Activated CD4-positive, alpha-beta T cell treated with anti-CD3 and anti-CD28 coated beads, Interleukin-2, amount 50 U/mL, for 4 hours (primary cell): ENCODE measurements at places on chromosomes 2 and 18.

DNA sequence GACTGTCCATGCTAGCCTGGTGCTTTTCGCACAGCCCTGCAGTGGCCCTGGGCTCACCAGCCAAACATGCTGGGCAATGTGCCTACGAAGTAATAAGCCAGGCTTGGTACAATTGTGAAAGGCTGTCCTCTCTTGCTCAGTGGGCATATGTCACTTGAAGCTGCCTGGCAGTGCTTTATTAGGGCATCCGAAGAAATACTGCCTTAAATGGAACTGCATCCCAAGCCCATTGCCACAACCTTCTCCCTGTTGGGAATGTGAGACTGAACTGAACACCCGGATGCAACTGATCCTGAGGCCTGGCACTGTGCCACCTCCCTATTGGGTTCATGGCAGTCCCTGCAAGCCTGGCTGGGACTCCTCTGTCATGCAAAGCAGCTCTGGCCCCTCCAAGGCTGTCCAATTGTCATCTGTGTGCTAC, 15.9 kb downstream of the CAPG start:
- DNase-seq, result no peak

DNA sequence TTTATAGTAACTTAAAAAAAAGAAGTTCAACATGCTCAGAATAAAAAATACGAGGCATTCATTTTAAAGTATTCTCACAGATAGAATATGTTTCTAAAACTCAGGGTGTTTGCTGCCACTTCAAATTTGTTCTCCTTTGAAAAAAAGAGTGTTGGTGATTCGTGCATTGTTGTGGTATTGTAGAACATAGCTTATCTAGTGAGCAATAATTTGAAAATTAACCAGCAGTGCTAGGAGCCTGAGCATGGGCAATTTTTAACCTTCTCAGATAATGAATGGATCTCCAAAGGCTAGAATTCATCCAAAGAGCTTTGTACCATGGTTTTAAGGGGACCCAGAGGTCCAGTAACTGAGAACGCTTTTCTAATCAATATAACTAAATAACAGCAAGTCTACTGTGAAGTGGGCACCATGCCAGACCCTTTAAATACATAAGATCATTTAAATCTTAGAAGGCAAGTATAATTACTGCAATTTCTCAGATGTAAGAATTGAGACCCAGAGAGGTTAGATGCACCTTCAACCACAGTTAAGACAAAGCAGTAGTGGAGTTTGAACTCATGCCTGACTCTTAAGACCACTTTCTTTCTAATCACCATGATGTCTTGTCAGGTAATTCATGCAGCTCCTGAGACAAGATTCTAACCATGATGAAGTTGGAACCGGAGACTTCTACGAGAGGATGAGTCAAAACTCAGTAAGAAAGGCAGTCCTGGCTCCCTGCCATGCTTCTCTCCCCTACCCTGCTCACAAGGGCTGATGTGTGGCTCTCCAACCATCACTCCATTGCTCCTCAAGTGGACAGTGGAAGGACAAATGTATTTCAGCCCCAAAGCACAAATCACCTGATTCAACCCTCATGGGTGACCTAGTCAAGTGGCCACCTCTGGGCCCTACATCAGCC, 3.4 kb downstream of the CYRIA start:
- no peak for DNase-seq

DNA sequence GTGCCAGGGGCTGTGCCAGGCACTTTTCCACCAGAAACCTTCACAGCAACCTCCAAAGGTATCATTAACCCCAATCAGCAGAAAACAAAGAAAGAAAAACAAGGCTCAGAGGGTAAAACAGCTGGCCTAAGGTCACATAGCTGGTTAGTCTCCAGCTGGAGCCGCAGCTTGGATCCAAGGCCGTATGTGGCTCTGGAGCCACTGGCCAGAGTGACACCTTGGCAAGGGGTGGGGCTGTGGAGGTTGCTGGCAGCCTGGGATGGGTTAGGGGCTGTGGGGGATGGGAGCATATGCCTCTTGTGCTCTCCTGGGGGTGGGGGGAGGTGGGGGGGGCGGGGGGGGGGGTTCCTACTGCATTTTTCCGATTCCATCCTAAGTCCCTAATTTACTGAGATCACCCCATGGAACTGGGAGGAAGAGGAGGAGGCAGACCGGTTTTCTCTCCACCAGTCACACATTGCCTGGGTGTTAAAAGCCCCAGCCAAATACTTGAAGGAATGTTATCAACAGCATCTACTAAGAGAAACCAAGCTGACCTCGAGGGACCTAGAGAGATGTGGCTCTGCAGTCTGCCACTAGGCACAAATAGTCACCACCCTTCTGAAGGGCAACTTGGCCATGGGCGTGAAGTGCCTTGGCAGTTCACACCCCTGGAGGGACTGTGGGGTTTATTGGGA, 8.0 kb downstream of the HAAO start:
- DNase-seq, result no peak

DNA sequence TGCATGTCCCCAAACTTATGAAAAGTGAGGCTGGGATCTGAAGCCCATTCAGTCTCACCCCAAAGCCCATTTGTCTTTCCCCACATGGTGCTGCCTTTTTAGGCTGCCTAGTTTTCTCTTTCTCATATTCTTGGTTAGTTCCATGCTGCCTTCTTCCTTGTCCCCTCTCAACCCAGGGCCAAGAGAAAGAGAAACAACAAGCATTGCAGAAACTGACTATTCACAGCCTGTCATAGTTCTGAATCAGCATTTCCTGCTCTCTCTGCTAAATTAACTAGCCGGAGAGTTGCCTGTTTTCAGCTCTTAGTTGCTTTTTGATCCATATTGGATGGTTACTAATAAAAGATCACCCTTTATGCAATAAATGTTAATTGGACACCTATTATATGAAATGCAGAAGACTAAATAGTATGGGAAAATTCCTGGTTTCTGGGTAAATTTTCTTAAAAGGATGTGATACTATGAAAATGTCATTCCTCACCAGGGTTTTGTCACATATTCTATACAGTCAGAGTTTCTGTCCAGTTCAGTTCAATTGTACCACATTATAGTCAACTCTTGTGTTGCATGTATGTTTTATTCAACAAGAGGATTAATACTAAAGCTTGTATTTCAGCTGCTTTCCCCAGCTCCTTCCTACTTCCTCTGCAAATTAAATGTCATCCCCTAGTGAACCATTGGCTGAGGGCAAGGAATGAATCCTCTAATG, 246.5 kb downstream of the GALR1 start:
- no peak for DNase-seq

DNA sequence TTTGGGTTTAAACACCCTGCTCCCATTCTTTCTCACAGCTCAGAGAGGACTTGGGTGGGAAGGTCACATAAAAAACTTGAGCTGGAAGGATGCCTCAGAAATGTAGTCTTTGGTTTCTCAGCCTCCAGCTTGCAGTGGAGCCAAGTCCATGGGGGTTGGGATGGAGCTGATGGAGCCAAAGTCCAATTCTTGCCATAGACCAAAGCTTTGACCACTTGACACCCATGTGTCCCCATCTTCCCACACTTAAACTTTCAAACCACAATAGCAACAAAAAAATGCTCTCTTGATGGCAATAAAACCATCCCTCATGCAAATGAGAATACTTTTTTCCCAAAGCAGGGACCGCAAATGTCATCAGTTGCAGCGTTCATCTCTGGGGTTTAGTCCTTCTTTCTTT, 14.7 kb upstream of the DAW1 start:
- DNase-seq, result no peak

- no peak for DNase-seq
Measured at GRCh38 chr18:75047240-75047961, 161.5 kb downstream of the PTGR3 start.

- DNase-seq, result no peak
Measured at GRCh38 chr2:67656875-67657274, 259.7 kb downstream of the ETAA1 start.

- peak; percentile 49 for DNase-seq
Measured at GRCh38 chr2:197786010-197786877, 1.1 kb upstream of the BOLL start.

DNA sequence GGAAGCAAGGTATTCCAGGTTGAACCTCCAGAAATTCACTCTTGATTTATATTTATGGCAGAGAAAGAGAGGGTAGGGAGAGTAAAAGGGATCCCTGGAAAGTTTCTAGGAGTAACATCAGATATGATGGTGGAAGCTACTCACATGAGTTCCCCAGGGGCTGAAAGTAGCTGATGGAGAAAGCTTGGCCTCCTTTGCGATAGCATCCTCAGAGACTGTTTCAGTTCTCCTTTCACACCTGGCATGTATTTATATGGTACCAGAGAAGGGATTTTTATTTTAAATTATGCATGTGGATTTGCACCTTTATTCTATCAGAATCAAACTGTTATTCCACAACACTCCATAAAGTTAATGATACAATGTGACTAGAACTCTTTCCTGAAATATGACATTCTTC, 126.3 kb upstream of the OSR1 start:
- DNase-seq, result no peak

GRCh38 chr18:74972354-74972753, 236.6 kb downstream of the PTGR3 start:
- DNase-seq, result no peak

DNA sequence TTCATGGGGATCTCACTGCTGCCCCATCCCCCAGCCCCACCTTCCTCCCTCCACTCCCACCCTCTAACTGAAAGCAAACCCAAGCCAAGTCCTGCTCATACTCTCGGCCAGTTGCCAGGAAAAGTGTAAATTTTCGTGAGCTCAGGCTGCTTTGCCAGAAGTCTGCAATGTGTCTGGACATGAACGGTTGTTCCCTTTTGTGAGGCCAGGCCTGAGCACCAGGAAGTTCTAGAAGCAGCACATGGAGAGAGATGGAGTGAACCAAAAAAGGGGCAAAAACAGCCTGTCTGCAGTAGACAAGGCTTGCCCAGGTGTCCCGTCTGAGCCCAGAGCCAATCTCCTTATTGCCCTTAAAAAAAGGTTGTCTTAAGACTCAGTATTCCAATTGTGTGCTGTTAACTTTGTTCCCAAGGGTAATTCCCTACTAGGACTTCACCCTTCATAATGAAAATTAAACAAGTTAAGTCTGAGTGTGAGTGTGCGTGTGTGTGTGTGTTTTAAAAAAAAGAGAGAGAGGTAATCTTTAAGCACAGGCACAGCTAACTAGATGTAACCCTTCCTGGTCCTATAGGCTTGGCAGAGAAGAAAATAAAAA, 247.1 kb downstream of the BCL11A start:
- no peak for DNase-seq

- no peak for DNase-seq
Measured at GRCh38 chr2:109182426-109182825, 53.4 kb downstream of the SH3RF3 start.

DNA sequence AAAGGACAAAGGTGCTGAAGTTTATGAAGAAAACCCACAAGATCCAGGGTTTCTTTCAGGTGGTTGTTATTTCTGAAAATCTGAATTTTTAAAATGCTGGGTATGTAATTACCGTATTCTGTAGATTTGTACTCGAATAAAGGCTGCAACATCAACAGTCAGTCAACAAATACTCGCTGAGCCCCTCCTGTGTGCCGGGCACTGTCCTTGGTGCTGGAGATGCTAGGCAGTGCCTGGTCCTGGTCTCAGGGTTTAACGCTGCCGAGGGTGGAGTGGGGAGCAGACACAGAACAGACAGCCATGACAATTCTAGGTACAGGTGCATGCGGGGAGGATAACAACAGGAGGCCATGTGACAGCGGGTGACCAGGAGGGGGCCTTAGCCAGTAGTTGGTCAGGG, 27.2 kb upstream of the PDIA6 start:
- DNase-seq, result no peak

- no peak for DNase-seq
Measured at GRCh38 chr2:47300609-47301276, 102.2 kb upstream of the MSH2 start.

- DNase-seq, result no peak
Measured at GRCh38 chr2:64832936-64833335, 156.3 kb upstream of the SLC1A4 start.

- no peak for DNase-seq
Measured at GRCh38 chr2:222318026-222318711, 19.4 kb upstream of the PAX3 start.

DNA sequence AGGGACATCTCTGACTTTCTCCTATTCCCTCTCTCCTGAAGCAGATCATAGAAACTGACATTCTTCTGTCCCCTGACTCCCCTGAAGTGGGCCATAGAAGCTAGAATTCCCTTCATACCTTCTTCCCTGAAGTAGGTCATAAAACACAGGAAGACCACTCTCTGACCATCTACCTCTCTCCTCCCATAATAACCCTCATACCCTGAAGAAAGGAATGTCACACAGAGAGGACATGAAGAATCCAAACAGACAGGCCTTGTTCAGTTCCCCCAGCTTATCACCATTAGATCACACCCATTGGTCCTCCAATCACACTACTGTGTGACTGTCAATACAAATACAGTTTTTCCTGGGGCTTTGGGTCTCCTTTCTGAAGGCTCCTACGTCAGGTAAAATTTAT, 347.1 kb downstream of the DLGAP1 start:
- no peak for DNase-seq

- no peak for DNase-seq
Measured at GRCh38 chr2:6958616-6959235, 41.5 kb downstream of the RNF144A start.

DNA sequence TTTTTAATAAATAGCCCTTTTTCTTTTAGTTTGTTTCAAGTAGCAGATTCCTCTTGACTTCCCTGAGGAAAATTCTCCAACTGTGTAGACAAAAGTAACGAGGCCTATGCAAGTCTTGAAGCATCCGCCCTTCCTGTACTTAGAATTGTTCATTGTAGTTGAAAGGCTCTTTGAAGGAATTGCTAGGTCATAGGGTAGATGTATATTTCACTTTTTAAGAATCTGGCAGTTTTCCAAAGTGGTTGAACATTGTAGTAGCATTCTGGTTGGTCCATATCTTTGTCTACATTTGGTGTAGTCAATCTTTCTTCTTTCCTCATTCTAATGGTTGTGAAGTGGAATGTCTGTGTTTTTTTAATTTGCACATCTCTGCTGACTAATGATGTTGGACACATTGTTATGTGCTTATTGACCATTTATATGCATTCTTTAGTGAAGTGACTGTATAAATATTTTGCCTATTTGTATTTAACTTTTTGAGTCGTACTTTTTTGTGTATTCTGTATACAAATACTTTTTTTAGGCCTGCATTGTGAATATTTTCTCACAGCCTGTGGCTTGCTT, 5.6 kb upstream of the SERPINB11 start:
- no peak for DNase-seq

GRCh38 chr2:19669559-19669958, 232.2 kb downstream of the TTC32 start:
- DNase-seq, result no peak

- no peak for DNase-seq
Measured at GRCh38 chr18:51361130-51361860, 163.8 kb upstream of the MEX3C start.

GRCh38 chr2:29113891-29114321, 1.3 kb upstream of the CLIP4 start:
- DNase-seq, result no peak

GRCh38 chr2:37379881-37380296, 35.5 kb downstream of the QPCT start:
- no peak for DNase-seq

- DNase-seq, result no peak
Measured at GRCh38 chr2:237629739-237630138, 2.4 kb downstream of the LRRFIP1 start.

GRCh38 chr2:176817061-176817565, 395.5 kb upstream of the HNRNPA3 start:
- no peak for DNase-seq

GRCh38 chr2:68995916-68996315, 17.1 kb upstream of the ANTXR1 start:
- no peak for DNase-seq
